NCI-H1092 treated with DMSO at 0.1 percent for 48 hours (cell line): ENCODE measurements at places on chromosomes 6 and 20.

DNA sequence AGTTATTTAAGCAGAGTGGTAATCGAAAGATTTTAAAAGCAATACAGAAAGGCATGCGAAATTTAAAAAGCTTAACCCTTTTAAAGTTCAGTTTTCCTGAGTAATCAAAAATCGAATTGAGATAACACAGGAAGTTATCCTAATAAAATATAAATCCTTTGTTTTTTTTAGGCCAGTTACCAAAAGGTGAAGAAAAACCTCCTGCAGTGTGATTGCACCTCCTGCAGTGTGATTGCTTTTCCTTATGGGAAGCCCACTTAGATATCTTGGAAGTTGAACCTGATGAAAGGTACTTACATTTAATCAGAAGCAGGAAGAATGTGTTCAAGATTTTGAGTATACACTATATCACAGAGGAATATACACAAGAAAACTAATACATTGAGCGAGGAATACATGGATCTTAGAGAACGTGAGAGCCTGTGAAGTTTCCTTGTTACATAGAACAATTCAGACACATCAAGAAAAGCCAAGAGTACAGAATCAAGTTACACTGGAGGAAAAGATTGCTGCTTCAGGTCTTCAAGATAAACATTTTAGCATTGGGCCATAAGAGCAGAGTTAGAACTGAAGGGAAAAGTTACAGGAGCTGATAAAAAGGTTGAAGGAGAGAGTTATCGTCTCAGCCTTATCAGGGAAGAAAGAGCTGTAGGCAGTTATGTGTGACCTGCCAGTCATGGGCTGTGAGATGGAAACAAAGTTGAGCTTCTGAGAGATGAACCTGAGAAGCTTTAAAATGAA lies 7.7 kb upstream of the TMEM181 start:
- DNase-seq = no peak

DNA sequence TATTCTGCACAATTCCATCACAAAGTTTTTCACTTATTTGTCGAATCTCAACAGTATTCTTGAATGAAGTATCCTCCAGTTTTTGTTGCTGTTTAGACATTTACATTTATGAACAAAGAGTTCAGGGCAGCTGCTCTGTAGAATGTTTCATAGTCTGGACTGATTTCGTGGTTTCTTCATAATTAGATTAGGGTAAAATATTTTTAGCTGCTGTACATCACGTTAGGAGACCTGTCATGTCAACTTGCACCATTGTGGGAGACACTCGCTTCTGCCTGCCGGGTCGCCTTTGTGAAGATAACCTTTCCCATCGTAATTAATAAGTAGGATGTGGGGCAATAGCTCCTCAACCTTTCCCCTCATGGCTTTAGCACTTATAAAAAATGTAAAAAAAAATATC lies 27.5 kb upstream of the RPS6KA2 start:
- no peak for DNase-seq

GRCh38 chr20:37764333-37764935 lies 70.6 kb downstream of the CTNNBL1 start:
- DNase-seq = no peak

- no peak for DNase-seq
Observed at GRCh38 chr6:21729431-21729830, 135.9 kb downstream of the SOX4 start.

DNA sequence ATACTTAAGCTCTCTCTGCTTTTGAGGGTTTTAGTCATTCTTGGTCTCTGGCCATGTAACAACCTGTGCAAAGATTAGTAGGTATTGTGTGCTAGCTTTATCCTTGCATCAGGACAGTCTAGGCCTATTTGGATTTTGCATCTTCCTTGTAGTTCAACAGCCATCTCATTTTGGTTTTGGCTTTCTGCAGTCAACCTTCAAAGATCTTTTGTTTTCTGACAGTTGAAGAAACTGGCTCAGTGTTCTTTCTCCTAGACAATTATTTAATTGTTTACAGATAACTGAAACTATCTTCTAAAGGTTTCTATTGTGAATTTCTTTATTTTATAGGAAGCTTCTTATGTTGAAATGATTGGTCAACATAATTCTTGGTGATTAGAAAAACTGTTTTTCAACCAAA lies 307.5 kb downstream of the CDKAL1 start:
- DNase-seq = no peak

DNA sequence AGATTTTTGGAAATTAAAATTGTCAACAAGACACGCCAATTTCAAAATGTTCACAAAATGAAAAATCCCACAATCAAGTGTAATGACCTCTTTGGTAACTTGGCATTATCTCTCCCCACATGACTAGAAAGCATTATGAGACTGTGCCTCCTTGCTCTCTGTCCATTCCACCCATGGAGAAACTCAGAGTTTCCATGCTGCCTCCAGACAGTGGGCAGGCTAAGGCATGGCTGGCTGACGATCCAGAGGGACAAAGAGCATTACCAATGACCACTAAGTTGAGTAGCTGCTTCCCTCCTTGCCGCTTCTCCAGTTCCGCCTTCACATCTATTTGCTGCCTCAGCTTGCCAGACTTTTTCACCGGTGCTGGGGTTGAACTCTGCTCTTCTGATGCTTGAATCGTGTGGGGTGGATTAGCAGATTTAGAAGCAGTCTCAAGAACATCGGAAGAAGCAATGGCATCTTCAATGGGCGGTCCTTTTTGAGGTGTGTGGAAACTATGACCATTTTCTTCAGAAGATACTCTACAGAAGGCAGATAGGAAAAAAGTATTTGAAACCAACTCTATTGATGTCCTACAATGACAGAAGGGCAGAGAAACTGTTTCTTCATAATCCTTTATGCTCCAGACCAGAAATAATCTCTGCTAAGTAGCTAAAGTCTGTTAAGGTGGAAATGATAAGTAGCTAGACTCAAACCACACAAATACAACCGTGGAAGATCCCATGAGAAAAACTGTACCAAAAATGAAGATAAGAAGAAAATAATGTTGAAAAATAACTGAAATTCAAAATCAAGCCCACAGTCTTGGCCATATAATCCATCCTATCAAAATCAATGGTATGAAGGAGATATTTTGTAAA lies 47.5 kb upstream of the ALDH8A1 start:
- no peak for DNase-seq

GRCh38 chr6:137799950-137800568 lies 67.0 kb upstream of the TNFAIP3 start:
- no peak for DNase-seq

DNA sequence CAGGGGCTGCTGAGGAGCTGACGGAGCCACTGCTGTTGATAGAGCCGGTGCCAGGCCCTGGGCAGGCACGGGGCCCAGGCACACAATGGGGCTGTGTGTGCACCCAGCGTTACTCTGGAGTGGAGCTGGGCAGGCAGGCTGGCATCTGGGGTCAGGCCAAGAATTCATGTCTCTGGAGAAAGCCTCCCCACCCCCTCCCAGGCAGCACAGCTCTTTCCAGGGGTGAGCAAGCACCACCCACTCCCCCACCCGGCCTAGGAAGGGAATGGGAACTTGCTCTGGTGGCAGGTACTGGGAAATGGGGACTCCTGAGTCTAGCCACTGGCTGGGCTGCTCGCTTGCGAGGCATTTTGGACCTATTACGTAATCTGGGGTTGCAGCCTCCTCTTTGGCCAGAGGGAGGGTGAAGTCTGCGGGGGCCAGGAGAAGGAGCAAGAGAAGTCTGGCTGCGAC lies 22.7 kb downstream of the TFEB start:
- peak; percentile 26 for DNase-seq

- peak; percentile 65 for DNase-seq
Observed at GRCh38 chr20:25399037-25399430, 8.4 kb upstream of the ABHD12 start.

DNA sequence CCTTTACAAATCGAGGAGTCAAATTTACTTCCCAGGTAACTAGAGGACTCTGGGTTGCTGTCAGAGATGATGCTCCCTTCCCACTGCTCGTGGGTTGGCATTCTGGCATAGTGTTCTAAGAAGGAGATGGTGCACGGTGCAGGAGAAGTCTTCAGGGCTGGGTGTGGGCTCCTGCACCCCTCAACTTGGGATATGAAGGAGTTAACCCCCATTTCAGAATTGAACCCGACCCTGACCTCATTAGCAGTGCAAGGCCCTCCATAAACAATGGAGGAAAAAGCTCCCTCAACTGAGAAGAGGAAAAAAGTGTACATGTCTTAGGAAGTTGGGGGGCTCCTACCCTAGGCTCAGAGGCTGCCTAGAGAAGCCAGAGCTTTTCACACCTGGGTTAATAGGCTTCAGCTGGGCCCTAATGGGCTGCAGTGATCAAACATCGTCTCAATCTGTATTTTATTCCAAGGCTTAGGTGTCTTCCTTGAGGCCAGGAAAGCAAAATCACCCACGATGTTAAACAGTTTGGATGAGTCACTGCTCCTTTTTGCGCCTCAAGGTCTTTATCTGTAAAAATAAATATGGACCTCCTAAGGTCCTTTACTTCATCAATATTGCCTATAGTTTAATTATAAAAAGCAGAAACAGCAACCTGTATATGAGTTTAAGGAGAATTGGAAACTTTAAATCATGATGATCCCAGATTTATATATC lies 29.4 kb downstream of the TFAP2B start:
- DNase-seq = no peak

- no peak for DNase-seq
Observed at GRCh38 chr6:3451498-3451897, 5.4 kb downstream of the SLC22A23 start.

DNA sequence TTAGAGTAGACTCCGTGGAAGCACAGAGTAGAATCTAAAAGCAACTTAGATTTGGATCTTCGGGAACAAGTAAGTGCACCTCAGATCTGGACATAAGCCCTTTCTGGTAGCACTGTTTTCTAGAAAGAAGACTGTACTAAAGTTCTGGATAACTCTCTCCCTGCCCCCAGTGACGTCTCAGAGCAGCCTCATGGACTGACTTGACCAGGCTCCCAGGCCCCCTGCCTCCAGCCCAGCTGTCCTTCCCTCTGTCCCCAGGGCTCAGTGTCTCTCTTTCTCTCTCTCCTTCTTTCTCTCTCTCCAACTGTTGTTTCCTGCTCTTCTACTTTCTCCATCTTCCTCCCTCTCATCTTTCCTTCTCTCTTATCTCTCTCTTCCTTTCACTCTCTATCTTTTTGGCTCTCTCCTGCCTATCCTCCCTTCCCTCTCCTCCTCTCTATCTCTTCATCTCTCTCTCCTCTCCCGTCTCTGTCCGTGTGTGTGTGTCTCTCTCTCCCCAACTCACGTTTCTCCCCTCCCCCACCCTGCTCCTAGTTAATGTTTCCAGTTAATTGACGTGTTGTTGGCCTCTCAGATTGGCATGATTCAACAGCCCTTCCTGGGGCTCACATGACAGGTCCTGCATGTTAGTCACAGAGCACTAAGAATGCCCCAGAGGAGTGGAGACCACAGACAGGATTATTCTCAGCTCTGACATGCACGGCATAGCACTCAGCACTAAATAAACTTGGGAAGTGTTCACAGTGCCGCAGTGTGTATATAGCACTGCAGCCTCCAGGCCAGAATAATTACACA lies 180.4 kb upstream of the FOXQ1 start:
- DNase-seq = no peak

DNA sequence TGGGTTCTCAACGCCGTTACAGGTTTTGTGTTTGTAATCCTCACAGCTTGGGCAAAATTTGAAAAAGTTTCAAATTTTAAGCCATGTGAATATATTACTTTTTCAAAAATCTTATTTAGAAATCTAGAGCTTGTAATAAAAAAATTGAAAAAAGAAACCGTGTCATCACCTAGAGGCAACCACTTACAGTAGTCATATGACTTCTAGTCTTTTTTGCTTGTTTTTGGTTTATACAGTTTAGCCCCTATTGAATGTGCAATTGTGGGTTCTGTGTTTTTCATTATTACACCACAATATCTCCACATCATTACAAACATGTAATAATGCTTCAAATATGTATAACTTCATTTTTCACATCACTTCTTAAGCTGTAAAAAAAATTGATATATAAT lies 888 bp downstream of the DYNLRB1 start:
- DNase-seq = no peak

GRCh38 chr20:56392881-56393482 lies 537 bp downstream of the CSTF1 start:
- peak; percentile 23 for DNase-seq

- no peak for DNase-seq
Observed at GRCh38 chr6:27281105-27281539, 31.0 kb downstream of the POM121L2 start.

GRCh38 chr6:53066077-53066417 lies 843 bp downstream of the FBXO9 start:
- DNase-seq = peak; percentile 37

- no peak for DNase-seq
Observed at GRCh38 chr20:25461281-25461650, 53.8 kb downstream of the GINS1 start.

DNA sequence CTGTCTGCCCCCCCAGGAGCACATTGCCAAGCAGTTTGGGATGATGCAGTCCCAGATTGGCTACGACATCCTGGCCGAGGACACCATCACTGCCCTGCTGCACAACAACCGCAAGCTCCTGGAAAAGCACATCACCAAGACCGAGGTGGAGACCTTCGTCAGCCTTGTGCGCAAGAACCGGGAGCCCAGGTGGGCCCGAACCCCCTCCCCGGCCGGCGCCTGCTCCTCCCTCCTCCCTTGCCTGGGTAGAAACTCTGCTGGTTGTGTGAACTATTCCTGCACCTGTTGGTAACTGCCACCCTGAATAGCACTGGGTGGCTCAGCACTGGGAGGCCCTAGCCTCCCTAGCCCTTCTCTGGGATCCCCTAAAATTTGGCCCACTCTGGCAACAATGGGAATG lies 43.7 kb downstream of the UQCC2 start:
- no peak for DNase-seq

- DNase-seq = no peak
Observed at GRCh38 chr6:67687396-67687795, 947.7 kb upstream of the ADGRB3 start.

GRCh38 chr20:63501818-63502670 lies 3.2 kb upstream of the EEF1A2 start:
- peak; percentile 83 for DNase-seq

DNA sequence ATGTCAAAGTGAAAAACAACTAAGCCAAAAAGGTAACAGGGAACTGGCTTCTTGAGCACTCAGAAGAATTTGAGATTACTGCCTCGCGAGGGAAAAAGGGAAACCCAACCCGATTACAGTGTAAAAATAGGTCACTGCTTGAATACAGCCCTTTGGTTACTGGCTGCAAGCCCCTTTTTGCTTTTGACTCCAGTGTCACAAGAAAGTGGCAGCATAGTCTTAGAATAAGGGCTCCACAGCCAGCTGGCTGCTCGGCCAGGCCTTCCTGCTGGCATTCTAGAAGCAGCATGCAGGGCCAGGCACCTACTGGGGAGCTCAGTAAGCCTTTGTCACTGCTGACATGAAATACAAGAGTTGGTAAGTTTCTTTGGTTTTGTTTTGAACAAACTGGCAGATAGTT lies 83.0 kb downstream of the ZHX3 start:
- DNase-seq = no peak

- no peak for DNase-seq
Observed at GRCh38 chr20:23361119-23361475, 885 bp upstream of the GZF1 start.

GRCh38 chr6:144667532-144668503 lies 382.7 kb downstream of the UTRN start:
- DNase-seq = no peak
